Foreskin keratinocyte (primary cell): ENCODE measurements at places on chromosomes 16 and 17.

- no peak for DNase-seq
These were observed 1.3 kb upstream of the CYBA start for GRCh38 chr16:88651989-88652761.

DNA sequence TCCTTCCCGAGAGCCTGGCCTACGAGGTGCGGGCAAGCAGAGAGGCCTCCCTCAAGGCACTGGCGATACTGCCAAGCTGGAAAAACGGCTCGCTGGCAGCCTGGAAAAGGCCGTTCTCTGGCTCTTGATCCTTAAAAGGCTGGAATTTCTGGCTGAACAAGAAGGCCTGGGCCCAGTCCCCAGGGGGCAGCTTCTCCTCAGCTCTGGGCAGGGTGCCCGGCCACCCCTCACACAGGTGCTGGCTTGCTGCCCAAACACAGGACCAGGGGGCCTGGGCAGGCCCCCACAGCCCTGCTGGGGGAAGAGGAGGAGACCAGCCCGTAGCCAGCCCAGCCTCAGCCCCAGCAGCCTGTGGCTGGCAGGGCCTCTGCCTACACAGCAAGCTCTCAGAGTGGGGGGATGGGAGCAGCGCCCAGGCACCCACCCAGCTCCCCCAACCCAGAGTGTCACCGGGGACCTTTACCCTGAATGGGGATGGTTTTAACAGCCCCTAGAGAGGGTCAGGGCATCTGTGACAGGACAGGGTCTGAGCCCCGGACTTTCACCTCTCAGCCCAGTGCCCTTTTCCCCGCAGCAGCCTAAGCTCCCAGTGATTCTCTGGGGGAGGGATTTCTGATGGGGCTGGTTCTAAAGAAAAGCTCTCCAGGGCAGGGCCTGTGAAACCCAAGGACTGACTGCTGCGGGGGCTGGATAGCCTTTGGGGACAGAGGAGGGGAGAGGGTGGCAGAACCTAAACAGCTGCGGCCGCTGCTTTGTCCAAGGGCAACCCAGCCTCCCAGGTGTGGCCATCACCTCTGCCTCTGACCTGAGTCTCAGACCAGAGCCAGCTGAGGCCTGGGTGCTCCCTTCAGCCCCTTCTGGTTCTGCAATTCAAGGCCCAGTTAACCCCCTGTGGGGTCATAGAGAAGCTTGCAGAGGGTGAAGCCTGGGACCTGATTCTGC is 38.6 kb upstream of the TOB1 start:
- DNase-seq, result no peak

DNA sequence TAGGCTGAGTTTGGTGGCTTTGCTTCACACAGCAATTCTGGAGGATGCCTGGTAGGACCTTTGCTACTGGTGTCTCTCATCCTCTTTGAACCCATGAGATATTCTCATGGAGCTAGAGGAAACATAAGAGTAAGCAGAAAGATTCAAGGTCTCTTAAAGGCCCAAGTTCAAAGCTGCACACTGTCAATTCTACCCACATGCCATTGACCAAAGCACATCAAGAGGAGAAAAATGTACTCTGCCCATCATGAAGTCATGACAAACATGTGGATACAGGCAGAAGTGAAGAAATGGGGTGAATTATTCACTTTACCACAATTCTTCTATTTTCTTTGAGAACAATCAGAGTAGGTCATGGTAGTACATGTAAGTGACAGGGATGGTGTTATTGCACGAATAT is 13.1 kb downstream of the SKA2 start:
- DNase-seq, result peak; percentile 88

- DNase-seq, result no peak
These were observed 12.7 kb upstream of the STAC2 start for GRCh38 chr17:39238311-39238972.

DNA sequence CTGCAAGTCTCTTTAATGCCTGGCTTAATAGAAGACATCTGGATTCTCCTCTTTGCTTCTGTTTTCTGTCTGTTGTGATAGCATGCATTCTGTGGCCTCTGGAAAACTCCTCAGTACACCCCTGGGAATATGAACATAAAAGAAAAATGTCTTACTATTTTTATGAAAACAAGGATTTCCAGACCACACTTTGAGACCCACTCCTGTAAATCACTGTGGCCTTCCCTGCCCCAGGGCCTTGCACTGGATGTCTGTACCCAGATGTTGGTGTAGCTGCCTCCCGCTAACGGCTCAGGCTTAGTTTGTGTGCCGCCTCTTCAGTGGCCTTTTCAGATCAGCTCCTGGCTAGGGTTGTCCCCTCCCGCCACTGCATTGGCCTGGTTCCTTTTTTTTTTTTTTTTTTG is 126.6 kb downstream of the SOCS1 start:
- DNase-seq, result no peak

GRCh38 chr16:49312389-49312985 is 30.8 kb upstream of the CBLN1 start:
- DNase-seq, result no peak

DNA sequence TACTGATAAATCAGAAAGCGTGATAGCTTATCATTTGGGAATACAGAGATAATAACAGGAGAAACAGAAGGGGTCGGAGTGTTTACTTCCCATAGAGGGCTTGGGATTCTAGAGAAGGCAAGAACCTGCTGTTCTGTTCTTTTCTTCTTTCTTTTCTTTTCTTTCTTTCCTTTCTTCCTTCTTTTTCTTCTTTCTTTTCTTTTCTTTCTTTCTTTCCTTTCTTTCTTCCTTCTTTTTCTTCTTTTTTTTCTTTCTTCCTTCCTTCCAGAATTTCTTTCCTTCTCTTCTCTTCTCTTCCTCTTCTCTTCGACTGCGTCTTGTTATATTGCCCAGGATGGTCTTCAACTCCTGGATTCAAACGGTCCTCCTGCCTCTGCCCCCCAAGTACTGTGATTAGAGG is 18.3 kb downstream of the CNEP1R1 start:
- no peak for DNase-seq

DNA sequence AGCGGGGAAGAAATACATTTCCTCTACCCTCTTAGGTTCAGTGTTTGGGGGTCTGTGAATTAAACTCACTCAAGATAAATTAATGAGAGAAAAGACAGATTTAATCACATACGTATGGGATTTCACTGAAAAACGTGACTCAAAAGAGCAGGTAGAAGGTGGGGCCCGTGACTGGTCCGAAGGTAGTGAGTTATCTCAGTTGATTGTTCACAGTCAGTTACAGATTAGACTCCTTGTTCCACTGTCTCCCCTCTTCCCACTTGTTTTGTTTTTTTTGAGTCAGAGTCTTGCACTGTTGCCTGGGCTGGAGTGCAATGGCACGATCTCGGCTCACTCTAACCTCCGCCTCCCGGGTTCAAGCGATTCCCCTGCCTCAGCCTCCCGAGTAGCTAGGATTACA is 301.2 kb downstream of the SEC14L1 start:
- no peak for DNase-seq

DNA sequence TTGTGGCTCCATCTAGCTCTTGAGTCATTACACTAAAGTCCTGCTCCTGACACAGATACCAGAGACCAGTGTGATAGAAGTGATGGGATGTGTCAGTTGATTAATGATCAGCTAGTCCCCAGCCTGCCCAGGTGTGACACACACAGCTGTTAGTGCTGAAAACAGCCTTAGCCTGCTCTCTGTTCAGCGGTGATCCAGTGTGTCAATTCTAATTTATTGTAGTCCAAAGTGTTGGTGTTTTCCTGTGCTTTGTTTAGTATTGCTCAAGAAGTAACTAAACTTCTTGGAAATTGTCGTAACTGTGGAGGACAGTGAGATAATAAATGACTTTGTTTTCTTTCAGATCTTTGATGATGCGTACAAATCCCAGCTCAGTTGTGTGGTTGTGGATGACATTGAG is 92.3 kb downstream of the WNT3 start:
- no peak for DNase-seq

DNA sequence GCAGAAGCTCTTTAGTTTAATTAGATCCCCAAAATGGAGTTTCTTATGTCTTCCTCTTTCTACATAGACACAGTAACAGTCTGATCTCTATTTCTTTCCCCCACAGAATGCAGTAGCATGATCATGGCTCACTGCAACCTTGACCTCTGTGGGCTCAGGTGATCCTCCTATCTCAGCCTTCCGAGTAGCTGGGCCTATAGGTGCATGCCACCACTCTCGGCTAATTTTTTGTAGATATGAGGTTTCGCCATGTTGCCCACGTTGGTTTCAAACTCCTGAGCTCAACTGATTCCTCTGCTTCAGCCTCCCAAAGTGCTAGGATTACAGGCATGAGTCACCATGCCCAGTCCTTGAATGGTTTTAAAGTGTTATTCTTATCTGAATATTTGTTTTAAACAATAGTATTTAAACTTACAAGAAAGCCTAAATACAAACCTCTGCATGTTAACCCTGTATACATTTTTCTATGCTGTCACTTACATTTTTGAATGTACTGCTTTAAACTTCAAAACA is 120.6 kb downstream of the GOSR1 start:
- no peak for DNase-seq

DNA sequence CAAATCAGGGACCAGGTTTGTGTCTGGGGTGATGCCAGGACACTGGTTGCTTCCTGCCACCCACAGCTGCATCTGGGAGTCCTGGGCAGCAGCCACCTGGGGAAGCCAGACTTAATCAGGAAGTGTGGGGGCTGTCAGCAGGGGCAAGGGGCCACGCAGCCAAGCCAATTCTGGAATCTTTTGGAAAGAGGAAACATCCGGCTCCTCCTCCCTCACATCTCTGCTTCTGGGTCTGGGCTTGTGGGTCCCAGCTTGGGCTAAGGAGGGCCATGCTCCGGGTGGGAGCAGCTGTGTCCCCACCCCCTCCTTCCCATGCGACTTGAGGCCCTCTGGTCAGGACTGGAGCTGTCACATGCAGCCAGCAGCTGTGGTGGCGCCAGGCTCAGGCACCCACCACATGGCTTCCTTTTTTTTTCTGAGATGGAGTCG is 37.0 kb upstream of the CCDC182 start:
- DNase-seq, result no peak

GRCh38 chr16:59385959-59386358 is 651.8 kb upstream of the GOT2 start:
- DNase-seq, result no peak

DNA sequence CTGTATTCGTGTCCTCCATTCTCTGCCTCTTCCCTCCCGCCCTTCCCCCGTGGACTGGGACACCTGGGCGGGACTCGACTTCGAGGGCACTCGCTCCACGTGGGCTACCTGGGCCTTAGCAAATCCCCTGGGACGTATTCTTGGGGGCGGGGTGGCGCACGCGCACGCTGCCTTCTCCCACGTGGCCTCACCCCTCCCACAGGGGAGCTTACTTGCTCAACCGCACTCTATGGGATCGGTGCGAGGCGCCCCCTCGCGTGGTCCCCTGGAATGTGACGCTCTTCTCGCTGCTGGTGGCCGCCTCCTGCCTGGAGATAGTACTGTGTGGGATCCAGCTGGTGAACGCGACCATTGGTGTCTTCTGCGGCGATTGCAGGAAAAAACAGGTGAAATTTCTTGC is 3.5 kb downstream of the VMO1 start:
- no peak for DNase-seq

- DNase-seq, result no peak
These were observed 47.5 kb upstream of the RRN3 start for GRCh38 chr16:15141586-15141985.

DNA sequence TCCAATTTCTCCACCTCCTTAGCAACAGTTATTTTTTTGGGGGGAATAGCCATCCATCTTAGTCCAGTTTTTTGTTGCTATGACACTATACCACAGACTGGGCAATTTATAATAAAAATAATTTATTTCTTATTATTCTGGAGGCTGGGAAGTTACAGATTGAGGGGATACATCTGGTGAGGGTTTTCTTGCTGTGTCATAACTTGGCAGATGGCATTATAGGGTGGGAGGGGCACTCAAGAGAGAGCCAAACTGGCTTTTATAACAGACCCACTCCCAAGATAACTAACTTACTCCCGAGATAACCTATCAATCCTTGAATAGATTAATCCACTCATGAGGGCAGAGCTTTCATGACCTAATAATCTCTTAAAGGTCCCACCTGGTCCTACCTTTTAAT is 84.2 kb downstream of the ABCA8 start:
- no peak for DNase-seq

GRCh38 chr16:22898874-22899348 is 84.9 kb downstream of the HS3ST2 start:
- peak; percentile 56 for DNase-seq

- DNase-seq, result no peak
These were observed 25.0 kb upstream of the ADAM11 start for GRCh38 chr17:44733753-44734152.

DNA sequence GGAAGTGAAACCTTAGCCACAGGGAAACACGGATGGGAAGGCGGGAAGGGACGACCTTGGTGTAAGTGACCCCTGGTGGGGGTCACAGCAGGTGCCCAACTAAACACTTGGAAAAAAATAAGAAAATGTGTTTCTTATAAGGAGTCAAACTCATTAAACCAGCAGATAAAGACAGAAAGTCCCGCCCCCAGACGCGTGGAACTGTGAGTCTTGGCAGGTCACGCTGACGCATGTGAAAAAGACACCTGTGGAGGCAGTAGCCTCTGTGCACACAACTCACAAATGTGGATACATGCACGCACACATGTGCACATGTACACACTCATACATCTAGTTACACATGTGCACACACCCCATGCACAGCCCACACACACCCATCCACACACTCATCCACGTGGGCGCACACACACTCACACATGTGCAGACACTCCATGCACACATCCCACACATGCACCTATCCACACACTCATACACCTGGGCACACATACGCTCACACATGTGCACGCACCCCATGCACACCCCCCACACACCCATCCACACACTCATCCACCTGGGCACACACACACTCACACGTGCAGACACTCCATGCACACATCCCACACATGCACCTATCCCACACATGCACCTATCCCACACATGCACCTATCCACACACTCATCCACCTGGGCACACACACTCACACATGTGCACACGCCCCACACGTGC is 432.4 kb downstream of the SOX9 start:
- no peak for DNase-seq

GRCh38 chr17:50972577-50972976 is 106.4 kb upstream of the TOB1 start:
- no peak for DNase-seq

DNA sequence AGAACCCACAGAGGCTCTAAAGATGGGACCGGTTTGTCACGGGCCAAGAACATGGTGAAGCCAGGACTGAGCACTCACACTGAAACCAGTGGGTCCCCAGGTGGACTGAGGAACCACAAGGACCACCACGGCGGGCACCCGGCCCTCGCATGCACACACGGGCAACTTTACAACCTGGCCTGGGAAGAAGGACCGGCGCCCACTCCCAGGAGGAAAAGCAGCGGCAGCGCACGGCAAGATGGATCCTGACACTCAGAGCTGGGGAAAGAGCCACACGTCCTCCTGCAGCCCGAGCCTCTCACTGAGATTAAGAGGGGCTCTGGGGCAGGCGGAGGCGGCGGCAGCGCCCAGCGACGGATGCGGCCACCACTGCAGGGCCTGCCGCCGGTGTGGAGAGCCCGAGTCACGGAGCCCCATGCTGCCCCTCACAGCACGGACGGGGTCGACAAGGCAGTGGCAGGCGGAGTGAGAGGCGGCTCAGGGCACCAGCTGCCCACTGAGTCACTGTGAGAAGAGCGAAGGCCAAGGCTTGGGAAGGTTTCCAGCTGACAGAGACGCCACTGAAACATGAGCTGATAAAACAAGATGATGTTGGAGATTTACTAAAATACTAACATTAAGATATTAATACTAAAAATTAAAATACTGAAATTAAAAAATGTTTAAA is 118.3 kb downstream of the ANKRD11 start:
- DNase-seq, result no peak

GRCh38 chr17:41959336-41960095 is 7.1 kb upstream of the CNP start:
- DNase-seq, result no peak

- peak; percentile 91 for DNase-seq
These were observed 3.5 kb upstream of the TLCD3A start for GRCh38 chr17:728911-729310.
